Ovary (tissue), 10 donors: ENCODE measurements at places on chromosomes 6 and 20.

GRCh38 chr20:39960522-39961428 is 728.3 kb downstream of the MAFB start:
- DNase-seq, result peak; percentile 31

DNA sequence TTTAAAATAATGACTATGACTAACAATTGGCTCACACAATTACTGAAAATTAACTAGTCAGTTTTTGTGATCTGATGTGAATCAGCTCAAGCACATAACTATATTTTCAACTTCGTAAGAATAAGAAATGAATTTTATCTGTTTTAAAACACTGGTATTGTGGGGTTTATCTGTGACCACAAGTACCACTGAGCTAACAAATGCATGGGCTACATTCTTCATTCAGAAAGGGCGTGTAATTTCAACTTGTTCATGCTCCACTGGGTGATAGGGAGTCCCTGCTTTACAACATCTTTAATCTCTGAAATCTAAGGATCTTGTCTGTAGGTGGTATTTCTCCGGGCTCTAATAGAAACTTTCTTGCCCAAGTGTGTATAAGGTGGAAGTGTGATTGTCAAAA is 1311.5 kb upstream of the GJE1 start:
- no peak for DNase-seq

- DNase-seq, result no peak
These were observed 699.1 kb downstream of the EPM2A start for GRCh38 chr6:145036236-145036635.

DNA sequence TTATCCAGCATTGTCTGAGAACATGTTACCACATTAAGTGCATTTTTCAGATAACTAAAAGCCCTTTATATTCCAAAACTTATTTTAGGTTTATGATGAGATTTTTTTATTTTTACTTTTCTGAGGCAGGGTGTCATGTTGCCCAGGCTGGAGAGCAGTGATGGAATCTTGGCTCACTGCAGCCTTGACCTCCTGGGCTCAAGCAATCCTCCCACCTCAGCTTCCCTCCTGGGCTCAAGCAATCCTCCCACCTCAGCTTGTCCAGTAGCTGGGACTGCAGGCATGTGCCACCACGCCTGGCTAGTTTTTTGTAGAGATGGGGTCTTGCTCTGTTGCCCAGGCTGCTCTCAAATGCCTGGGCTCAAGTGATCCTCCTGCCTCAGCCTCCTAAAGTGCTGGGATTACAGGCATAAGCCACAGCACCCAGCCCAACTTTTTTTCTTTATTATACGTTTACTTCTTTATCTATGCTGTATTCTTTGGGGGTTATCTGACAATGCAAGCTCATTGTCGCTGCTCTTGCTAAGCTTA is 6.2 kb downstream of the DYNLT1 start:
- no peak for DNase-seq

GRCh38 chr6:10580570-10580969 is 59.4 kb downstream of the GCNT2 start:
- no peak for DNase-seq

GRCh38 chr20:63114693-63115311 is 101.1 kb downstream of the YTHDF1 start:
- DNase-seq, result no peak

DNA sequence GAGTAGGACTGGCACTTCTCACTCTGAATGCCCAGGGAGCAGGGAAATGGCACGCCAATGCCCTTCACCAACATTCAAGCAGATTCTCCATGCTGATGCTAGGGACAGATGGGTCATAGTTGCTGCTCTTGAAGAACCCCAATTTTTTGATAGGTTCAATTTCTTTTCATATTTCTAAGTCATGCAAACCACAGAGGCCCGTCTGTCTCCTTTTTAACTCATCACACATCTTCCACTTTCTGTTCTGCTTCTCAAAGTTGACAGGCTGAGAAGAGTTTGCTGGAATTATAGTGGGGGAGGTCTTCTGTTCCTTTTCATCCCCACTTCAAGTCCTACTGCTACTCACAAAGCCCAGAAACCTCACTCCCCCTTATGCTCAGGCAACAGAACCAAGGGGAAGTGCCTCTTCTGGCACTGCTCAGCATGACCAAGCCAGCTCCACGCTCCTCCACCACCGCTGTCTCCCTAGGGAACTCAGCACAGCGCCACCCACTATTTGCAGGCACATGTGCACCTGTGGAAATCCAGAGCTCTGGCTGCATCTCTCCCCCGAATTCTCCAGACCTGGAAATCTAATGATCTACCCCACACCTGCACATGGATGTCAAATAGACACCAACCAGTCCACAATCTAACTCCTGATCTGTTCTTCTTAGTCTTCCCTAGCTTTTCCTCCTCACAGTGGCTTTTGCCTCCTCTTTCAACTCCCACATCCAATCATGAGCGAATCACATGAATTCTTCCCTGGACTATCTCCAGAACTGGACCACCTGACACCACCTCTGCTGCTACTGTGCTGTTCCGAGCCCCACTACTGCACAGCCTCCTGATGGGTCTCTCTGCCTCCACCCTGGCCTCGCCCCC is 10.7 kb downstream of the ZBTB24 start:
- no peak for DNase-seq

DNA sequence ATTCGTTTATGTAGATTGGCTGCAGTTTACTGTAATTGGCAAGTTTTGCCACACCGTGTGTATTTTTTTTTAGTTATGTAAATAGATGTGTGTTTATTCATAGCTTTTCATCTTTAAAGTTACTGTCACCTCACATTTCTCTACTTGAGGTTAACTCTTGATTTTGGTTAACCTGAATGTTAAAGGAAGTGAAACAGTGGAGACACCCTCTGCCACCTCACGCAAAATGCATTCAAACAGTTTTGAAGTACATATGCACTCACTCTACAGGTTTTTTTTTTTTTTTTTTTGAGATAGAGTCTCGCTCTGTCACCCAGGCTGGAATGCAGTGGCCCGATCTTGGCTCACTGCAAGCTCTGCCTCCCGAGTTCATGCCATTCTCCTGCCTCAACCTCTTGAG is 17.7 kb downstream of the OR2A4 start:
- no peak for DNase-seq

- DNase-seq, result no peak
These were observed 39.3 kb downstream of the ATRN start for GRCh38 chr20:3510110-3510509.

DNA sequence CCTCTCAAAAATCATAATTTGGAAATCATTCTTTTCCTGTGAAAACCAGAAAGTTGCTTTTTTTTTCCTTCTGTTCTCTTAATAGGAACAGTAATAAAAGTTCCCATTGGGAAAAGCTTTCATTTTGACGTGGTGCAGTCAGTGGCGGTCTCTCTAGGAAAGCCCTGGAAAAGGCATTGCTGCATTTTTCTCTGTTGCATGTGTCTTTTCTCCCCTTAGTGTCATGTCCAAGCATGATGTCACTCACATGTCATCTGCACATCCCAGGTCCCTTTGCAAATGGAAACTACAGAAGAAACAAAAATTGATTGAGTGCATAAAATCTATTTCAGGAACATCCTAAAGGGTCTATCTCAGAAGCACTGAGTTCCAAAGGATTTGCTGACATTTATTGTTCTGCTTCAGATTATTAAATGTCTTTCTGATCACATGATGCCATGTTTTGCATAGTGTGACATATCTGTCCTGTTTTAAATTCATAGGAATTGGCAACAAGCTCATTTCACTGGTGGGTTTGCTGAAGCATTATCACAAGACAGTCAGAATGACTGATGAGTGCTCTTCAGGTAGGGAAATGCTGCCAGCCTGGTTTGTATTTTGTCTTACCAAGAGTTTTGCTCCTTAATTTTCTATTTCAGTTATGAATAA is 208.7 kb downstream of the SOX4 start:
- no peak for DNase-seq

- DNase-seq, result no peak
These were observed 27.9 kb upstream of the PLCB4 start for GRCh38 chr20:9040863-9041524.

GRCh38 chr6:157020398-157020797 is 243.2 kb downstream of the ARID1B start:
- no peak for DNase-seq

GRCh38 chr6:11410539-11411307 is 126.8 kb upstream of the TMEM170B start:
- no peak for DNase-seq

- no peak for DNase-seq
These were observed 80.4 kb upstream of the RIPOR2 start for GRCh38 chr6:25016014-25016720.

GRCh38 chr6:139970591-139970991 is 596.1 kb upstream of the CITED2 start:
- DNase-seq, result no peak

GRCh38 chr6:116411284-116411623 is 40.5 kb downstream of the DSE start:
- no peak for DNase-seq

GRCh38 chr20:63079971-63080370 is 73.2 kb upstream of the BHLHE23 start:
- no peak for DNase-seq
